ENCODE measurements at places on chromosomes 2 and 18.

- DNase-seq: no peak
Measured at GRCh38 chr18:35121531-35121930, 80.3 kb downstream of the MAPRE2 start.

DNA sequence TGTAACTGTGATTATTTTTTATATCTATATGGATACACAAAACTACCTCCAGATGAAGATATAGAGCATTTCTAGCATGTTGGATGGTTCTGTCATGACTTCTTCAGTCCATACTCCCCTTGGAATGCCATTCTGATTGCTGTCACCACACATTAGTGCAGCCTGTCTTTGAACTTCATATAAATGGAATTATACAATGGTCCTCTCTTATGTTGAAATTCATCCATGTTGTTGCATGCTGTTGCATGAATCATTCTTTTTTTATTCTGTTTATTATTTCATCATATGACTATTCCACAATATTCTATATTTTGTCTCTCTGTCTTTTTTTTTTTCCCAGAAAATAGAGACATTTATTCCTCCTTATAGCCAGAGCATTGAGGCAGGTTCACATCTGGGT is 74.1 kb downstream of the OSBPL6 start:
- peak; percentile 60 for DNase-seq

DNA sequence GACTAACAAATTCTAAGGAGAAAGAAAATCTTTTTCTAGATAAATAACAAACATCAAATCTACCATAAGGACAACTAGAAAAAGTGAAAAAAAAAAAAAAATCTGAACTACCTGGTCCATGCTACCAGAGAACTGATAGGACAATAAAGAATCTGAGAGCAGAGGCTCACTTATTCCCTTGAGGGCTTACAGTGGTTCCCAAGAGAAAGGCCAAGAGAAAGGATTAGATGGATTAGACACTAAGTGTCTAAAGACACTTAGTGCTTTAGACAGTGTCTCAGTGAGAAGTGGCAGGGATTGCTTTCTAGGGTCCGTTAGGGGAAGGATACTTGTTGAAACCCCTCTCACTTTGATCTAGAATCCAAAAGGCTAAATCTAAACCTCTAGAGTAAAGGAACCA is 78.2 kb downstream of the COA5 start:
- DNase-seq: no peak

DNA sequence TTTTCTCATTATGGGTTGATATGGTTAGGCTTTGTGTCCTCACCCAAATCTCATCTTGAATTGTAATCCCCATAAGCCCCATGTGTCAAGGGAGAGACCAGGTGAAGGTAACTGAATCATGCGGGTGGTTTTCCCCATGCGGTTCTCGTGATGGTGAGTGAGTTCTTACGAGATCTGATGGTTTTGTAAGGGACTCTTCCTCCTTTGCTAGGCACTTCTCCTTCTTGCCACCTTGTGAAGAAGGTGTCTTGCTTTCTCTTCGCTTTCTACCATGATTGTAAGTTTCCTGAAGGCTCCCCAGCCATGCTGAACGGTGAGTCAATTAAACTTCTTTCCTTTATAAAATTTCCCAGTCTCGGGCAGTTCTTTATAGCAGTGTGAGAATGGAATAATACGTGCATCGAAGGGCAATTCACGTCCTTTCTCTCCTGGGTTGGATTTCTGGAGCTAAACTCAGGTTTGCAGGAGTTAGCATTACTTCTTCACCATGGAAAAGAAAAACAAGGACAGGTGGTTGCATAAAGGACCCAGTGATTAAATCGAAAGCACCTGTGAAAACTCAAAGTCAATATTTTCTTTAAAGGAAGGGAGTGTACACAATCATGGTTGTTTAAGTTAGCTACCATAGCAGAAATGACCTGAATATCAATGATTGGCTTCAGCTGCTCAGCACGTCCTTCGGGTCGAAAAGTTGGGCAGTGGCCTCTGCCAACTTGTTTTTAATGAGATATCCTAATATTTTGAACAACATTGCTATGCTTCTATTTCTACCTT is 54.1 kb downstream of the CDC42EP3 start:
- no peak for DNase-seq

DNA sequence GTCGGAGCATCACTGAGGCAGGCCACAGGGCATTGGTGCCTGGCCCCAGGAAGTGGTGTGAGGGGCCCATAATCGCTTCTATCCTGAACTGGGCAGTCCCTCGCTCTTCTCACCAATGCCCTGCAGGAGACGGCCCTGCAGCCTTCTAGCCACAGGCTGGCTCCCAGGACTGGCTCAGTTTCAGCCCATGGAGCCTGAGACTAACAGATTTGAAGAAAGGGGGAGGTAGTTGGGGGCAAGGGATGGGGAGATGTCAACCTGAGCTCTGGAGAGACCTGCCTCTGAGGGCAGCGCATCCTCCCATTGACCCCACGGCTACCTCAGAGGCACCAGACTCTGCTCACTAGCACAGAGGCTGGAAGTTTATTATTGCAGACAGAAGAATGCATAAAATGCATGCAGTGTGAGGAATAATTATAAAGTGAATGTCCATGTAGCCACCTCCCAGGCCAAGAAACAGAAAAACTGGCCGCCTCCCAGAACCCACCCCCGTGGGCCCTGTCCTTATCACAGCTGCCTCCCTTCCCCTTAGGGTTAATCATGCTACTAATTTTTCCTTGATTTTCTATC is 1.4 kb downstream of the TOGARAM2 start:
- no peak for DNase-seq

DNA sequence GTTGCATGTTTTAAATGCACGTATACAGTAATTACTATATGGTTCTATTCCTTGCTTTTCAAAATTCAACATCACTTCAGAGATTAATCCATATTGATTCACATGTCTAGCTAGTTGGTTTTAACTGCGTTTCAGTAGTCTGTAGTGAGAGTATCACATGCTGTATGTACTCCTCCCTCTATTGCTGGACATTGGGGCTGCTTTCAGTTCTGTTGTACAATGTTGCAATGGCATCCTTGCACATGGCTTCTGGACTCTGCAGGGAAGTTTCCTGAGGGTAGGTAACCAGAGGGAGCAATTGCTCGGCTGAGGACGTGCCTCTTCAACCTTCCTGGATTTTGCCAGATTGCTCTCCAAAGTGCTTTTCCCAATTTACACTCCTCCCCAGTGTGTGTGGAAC is 10.7 kb upstream of the HPCAL1 start:
- no peak for DNase-seq
